ENCODE measurements at places on chromosomes 4 and X. TPM values are rescaled to one million over a fixed set of nuclear protein-coding genes. Genes with fewer than 3 reads are reported as not detected.

CXCL3 gene
- total RNA-seq: 7.2 TPM

DTHD1 gene
- not detected for total RNA-seq

FABP2 gene
- not detected for total RNA-seq

MGAT4D gene
- not detected for total RNA-seq

PROM1 gene
- 0.34 TPM for total RNA-seq

FDCSP gene
- total RNA-seq: not detected

QRFPR gene
- not detected for total RNA-seq

PNMA6A gene
- total RNA-seq: 4.8 TPM

SLC26A1 gene
- 0.22 TPM for total RNA-seq

RAB9B gene
- 0.03 TPM for total RNA-seq

LRCH2 gene
- 0.02 TPM for total RNA-seq

ADAM29 gene
- not detected for total RNA-seq

ZNF185 gene
- 6.7 TPM for total RNA-seq

HMX1 gene
- total RNA-seq: 0.16 TPM

IL2 gene
- total RNA-seq: not detected

GATA1 gene
- not detected for total RNA-seq

ARHGAP36 gene
- not detected for total RNA-seq

AFF2 gene
- total RNA-seq: not detected

SSX4B gene
- total RNA-seq: not detected

SULT1B1 gene
- not detected for total RNA-seq

ING2 gene
- total RNA-seq: 10.9 TPM

BCLAF3 gene
- 1.3 TPM for total RNA-seq

SPANXN3 gene
- total RNA-seq: not detected

RHOXF2 gene
- not detected for total RNA-seq

ASB5 gene
- total RNA-seq: not detected

LNX1 gene
- total RNA-seq: not detected

NALF2 gene
- total RNA-seq: 5.5 TPM

ARMCX4 gene
- total RNA-seq: 0.28 TPM

GPR119 gene
- not detected for total RNA-seq

ANOS1 gene
- total RNA-seq: 0.08 TPM

AFAP1 gene
- 22.4 TPM for total RNA-seq

NAA11 gene
- not detected for total RNA-seq

NEUROG2 gene
- total RNA-seq: not detected

IQCM gene
- not detected for total RNA-seq

RNF212 gene
- total RNA-seq: 2.1 TPM

BBS7 gene
- 13.7 TPM for total RNA-seq

PLS3 gene
- 192 TPM for total RNA-seq

SPIN2B gene
- 11.1 TPM for total RNA-seq

TRO gene
- 0.46 TPM for total RNA-seq

MAGEA8 gene
- not detected for total RNA-seq

CYP2U1 gene
- total RNA-seq: 1.4 TPM

EPGN gene
- not detected for total RNA-seq

WFS1 gene
- total RNA-seq: 17.9 TPM

EXOC1 gene
- total RNA-seq: 10.4 TPM

SPANXA2 gene
- total RNA-seq: 0.22 TPM

MMGT1 gene
- total RNA-seq: 16.8 TPM

CENPI gene
- 12.8 TPM for total RNA-seq

SATL1 gene
- not detected for total RNA-seq

FHDC1 gene
- total RNA-seq: 0.34 TPM

CLGN gene
- 5.3 TPM for total RNA-seq

TKTL2 gene
- total RNA-seq: not detected

KIF4A gene
- total RNA-seq: 24.2 TPM

NLRP2B gene
- not detected for total RNA-seq

ARSD gene
- 11.9 TPM for total RNA-seq

GABRB1 gene
- not detected for total RNA-seq

RHOH gene
- total RNA-seq: not detected

ODAM gene
- not detected for total RNA-seq

Data from A549 treated with RU486 at 1 μM for 4 hours (cell line).